Inflammatory macrophage (primary cell): ENCODE measurements at places on chromosomes 4 and X.

DNA sequence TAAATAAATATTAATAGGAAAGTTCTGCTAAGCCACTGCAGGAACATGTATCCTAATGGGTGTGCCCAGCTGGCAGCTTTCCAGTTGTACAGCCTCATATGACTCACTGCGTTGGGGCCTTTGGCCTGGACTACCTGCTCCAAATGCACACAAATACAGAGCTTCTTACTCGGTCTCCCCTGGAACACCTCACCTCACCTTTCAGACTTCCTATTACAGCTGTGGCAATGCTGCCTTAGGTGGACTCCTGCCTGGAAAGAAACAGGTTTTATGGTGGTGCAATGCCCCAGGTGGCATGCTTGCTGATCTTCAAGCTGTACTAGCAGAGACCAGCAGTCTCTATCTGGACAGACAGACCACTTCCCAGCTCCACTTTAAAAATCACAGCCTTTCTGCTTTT lies 85.7 kb upstream of the EXOC1L start:
- no peak for DNase-seq

- no peak for DNase-seq
These were observed 16.0 kb downstream of the LRBA start for GRCh38 chr4:150999086-150999485.

GRCh38 chrX:133916984-133917722 lies 68.2 kb downstream of the GPC3 start:
- no peak for DNase-seq

DNA sequence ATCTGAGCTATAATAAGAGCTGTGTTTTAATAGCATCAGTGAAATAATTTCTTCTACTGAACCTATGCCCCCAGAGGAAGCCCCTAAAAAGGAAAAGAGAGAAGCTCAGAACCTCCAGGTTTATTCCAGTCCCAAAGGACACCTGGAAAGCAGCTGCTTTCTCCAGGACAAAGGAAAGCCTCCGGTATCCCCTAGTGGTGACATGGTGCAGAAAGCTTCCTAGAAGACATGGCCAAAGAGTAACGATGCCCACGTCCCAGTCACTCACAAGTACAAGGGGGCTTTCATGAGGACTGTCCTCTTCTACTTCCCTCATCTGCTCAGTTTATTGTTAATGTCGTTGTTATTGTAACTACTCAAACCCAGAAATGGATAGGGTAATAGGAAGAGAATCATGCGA lies 343.9 kb downstream of the UNC5C start:
- DNase-seq, result no peak

GRCh38 chr4:83618431-83618830 lies 82.5 kb downstream of the GPAT3 start:
- DNase-seq, result peak; percentile 10

- DNase-seq, result no peak
These were observed 22.9 kb upstream of the CLGN start for GRCh38 chr4:140450352-140450751.

DNA sequence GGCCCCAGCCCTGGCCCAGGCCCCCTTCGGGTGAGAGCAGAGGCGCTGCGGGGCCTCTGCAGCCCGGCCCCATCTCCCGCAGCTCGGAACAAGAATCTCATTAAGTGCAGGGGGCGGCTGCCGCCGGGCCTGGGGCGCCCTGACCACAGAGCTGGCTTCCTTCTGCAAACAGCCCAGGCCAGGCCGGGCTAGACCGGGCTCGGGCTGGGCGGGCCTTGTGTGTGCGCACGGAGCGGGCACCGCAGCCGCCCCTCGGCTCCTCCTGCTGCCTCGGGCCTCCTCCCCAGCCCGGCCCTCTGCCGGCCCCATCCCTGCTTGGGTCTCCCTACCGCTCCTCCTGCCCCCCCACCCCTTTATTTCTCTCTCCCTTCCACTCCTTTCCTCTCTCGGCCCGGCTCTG lies 83.3 kb downstream of the EFNB1 start:
- DNase-seq, result no peak

GRCh38 chrX:155695419-155695818 lies 82.7 kb upstream of the TMLHE start:
- DNase-seq, result no peak

DNA sequence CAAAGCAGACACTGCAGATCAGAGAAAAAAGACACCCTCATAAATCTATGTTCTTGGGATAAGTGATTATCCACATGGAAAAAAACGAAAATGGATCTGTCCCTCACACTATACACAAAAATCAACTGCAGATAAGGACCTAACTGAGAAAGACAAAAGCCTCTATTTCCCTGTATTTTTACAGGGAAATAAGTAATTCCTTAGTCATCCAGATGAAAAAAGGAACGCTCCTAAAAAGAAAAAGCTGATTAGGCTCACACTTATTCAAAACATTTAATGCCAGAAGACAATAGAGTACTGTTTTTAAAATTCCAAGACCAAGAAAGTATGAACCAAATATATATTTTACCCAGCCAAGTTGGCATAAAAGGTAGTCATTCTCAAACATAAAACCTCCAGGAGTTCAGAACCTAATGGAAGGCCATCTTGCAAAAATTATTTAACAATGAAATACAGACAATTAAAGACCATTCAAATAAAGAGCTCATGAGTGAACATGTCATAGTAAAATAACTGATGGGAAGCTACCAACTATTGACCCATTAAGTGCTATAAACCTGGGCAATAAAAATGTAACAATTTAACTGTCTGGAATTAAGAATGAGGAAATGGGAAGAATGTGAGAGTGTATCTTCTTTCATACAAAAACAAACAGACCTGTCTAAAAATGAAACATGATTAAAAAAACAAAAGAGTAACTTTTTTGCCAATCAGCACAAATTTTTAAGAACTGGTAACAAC lies 20.4 kb downstream of the PAPSS1 start:
- no peak for DNase-seq

DNA sequence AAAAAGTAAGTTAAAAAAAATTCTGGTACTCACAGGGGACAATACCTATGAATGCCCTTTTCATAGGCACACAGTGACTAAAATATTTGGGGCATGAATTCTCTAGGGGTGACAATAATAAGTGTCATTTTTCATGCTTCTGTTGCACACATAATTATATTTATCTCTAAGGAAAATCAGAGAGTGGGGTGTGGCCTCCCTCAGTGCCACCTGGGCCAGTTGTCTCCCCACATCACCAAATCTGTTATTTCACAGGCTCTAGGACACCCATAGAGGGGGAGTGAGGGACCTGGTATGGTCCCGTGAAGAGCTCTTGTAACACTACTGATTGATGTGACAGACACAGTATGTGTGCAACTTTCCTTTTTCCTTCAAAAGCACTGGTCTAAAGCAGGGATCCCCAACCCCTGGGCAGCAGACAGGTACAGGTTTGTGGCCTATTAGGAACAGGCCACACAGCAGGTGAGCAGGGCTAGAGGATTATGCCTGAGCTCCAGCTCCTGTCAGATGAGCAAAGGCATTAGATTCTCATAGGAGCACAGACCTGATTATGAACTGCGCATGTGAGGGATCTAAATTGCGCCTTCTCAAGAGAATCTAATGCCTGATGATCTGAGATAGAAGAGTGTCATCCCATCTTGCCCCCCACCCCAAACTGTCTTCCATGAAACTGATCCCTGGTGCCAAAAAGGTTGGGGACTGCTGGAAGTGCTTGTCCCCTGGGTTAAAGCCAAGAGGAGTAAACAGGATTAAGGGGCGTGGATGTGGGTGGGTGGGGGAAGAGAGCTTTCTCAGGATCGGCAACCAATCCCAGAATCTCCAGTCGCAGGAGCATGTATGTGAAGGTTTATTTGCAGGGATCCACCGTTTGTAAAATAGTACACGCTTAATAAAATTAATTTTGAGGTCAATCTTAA lies 856 bp downstream of the SLC9B1 start:
- DNase-seq, result no peak

- DNase-seq, result no peak
These were observed 15.9 kb upstream of the ZIC3 start for GRCh38 chrX:137549851-137550664.

- DNase-seq, result no peak
These were observed 78.5 kb downstream of the MID1IP1 start for GRCh38 chrX:38879631-38880220.

DNA sequence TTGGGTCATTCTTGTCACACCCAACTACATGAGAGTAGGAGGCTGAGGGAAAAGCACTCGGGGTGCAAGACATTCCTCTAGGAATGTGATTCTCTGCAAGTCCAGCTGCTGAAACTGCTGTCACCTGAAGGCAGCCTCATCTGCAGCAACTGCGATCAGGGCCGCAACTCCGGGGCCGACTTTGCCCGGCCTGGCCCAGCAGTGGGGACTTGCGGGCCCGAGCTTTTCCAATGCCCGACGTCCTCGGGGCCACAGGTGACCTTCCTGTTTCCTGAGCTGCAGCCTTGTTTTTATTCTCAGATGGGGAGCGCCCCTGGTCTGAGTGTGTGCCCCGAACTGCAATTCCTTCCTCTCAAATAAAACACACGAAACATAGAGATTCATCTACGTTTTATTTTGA lies 104.7 kb upstream of the NKX1-1 start:
- DNase-seq, result no peak
